ENCODE measurements at places on chromosomes 11 and 22.

DNA sequence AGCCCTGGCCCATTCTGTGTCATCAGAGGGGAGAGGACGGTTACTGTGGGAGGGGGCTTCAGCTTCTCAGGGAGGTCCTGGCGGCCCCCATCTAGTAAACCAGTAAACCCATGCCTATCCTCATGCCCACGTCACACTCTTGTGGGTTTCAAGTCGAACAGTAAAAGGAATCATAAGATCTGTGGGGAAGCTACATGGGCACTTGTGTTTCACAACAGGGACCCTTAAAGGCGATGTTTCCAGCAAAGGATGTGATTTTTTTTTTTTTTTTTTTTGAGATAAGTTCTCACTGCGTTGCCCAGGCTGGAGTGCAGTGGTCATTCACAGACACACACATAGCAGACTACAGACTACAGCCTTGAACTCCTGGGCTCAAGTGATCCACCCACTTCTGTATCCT lies 9.2 kb upstream of the PARVG start:
- DNase-seq = no peak

- DNase-seq = no peak
These were observed 89.4 kb downstream of the CTTN start for GRCh38 chr11:70487756-70488155.

DNA sequence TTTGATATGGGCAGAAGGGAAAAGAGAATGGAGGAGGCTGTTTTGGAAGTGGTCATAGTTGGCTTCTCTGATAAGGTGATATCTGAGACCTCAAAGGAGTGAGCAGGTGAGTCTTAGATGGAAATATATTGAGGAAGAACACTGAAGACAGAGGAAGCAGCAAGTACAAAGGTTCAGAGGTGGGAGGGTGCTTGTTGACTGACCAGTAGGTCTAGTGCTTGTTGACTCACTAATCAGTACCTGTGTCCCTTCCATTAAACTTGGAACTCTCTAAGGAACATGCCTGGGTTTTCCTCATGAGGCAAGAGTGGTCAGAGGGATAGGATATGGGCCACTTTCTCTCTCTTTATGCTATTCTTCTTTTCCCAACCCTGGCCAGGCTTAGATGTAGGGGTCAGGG lies 25.6 kb upstream of the GLYATL1 start:
- no peak for DNase-seq

DNA sequence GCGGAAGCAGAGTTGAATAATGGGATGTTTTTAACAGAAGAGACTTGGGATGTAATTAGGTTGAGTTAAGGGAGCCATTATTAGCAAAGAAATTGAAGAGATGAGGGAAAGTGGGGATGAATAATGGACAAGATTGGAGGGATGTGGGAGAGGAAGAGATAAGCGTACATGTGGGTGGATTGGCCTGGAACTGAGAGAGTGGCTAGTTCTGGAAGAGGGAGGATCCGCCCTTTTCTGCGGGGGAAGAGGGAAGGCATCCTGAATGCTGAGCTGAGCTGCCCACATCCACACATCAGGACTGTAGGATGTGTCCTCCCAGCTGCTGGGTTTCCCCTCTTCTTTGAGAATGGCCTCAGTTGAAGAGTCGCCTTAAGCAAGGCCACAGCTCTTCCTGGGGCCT lies 68.3 kb upstream of the CADM1 start:
- DNase-seq = no peak
